ENCODE measurements at places on chromosomes 2 and 18.

DNA sequence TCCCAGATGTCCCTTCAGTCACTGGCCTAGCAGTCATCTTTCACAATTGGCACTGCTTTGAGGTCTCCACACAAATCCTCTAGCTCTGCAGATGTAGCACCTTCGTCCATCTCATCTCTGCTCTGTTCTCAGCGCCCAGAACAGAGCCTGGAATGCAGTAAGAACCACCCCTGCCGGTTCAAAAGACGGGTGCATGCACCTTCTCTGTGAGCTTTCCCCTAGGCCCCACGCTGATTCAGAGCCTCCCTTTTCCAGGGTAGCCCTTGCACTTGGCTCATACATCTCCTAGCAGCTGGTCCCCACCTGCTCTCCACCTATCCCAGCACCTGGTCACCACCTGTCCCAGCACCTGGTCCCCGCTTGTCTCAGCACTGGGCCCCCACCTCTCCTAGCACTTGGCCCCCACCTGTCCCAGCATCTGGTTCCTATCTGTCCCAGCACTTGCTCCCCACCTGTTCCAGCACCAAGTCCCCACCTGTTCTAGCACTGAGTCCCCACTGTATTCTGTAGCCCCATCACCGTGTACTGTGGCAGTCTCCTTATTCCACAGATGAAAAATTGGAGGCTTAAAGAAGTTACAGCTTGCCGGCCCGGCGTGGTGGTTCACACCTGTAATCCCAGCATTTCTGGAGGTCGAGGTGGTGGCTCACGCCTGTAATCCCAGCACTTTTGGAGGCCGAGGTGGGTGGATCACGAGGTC, 4.7 kb upstream of the KCNF1 start:
- no peak for DNase-seq
- no peak overlapping the region for H3K27ac ChIP-seq
- peaks cover 5% of the 10 kb centered on the region for H3K4me1 ChIP-seq
- no peaks in the 10 kb centered on the region for H3K27me3 ChIP-seq

DNA sequence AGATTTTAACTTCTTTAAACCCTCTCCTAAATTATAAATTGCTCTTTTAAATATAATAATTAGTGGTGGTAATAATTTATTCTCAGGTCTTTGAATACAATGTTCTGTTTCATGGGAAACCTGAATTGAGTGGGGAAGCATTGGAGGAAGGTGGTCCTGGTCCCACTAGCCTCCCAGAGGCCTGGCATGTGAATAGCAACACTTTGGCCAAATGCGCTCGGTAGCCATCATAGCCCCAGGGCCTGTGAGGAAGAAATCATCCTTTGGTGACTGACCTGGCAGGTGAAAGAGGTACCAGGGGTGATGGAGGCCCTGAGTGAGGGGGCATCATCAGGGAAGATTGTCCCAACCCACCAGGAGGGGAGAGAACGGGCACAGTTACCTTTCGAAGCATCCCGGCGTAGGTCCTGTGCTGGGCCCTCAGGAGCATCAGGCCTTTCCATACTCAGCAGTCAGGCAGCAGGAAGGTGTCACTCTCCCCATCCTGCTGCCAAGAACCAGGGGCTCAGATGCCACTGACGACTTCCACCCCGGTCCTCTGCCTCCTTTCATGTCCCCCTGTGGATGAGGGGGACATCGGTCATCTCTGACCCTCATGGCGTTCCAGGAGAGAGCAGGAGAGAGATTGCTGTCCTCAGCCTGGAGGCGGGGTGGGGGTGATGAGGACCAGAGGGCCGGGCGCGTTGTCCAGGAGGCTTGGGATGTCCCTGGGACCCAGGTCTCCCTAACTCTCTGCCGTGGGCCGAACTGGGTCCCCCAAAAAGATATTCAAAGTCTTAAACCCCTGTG, 78.6 kb upstream of the HPCAL1 start:
- no peak for DNase-seq
- no peak overlapping the region for H3K27ac ChIP-seq
- H3K36me3 ChIP-seq, result no peaks in the 10 kb centered on the region
- H3K27me3 ChIP-seq, result no peaks in the 10 kb centered on the region
- H3K4me1 ChIP-seq, result peaks cover 22% of the 10 kb centered on the region
- H3K4me3 ChIP-seq, result no peak overlapping the region

- no peaks in the 10 kb centered on the region for H3K4me1 ChIP-seq
- no peaks in the 10 kb centered on the region for H3K36me3 ChIP-seq
- H3K4me3 ChIP-seq, result no peak overlapping the region
- DNase-seq, result no peak
- H3K27me3 ChIP-seq, result no peaks in the 10 kb centered on the region
- H3K27ac ChIP-seq, result no peak overlapping the region
These were observed 167.8 kb downstream of the HNMT start for GRCh38 chr2:138132108-138132507.

DNA sequence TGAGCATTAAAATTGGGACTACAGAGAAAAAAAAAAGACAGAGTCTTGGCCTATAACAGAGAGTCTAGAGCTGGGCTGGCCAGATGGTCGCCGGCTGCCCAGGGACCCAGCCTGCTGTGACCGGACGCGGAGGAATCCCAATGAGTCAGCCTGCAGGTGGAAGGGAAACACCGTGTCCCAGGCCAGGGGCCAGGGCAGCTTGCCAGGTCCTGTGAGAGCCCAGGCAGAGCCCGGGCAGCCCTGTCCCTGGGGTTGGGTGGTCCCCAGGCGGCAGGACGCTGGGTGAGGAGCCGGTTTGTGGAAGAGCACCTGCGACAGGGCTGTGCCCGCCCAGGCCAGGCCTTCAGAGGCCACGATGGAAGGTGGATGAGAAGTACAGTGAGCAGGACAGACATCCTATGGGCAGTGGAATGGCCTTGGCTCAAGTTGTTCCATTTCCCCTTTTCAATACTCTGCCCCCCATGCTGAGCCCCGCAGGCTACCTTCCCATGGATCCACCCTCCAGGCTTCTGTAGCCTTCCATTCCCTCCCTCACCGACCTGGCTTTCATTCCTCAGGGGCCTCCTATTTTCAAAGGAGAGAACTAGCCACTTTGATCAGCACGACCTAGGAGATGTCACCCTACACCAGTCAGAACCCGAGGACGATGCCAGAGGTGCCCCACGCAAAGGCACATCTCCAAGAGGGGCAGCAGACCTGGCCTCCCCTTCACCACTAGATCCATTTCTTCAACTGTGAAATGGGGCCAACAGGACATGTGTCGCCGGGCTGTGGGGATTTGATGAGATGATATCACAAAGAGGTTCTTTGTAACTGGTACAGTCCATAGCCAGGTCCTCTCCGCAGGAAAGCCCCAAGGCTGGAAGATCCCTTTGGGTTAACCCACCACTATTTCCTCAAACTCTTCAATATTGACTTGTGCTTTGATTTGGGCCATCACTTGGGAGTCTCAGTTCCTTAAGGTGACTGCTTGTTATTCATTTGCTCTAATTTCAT, 87.5 kb downstream of the POLR1A start:
- peak overlapping the region; percentile 31 for H3K27ac ChIP-seq
- peaks cover 15% of the 10 kb centered on the region for H3K4me1 ChIP-seq
- no peaks in the 10 kb centered on the region for H3K27me3 ChIP-seq
- DNase-seq, result peak; percentile 94
- H3K36me3 ChIP-seq, result no peaks in the 10 kb centered on the region
- no peak overlapping the region for H3K4me3 ChIP-seq

GRCh38 chr2:13543550-13543949, 826.8 kb downstream of the TRIB2 start:
- H3K4me3 ChIP-seq, result no peak overlapping the region
- H3K27me3 ChIP-seq, result no peaks in the 10 kb centered on the region
- H3K36me3 ChIP-seq, result no peaks in the 10 kb centered on the region
- no peak for DNase-seq
- no peak overlapping the region for H3K27ac ChIP-seq
- H3K4me1 ChIP-seq, result peaks cover 34% of the 10 kb centered on the region

- H3K36me3 ChIP-seq, result no peaks in the 10 kb centered on the region
- DNase-seq, result no peak
- no peak overlapping the region for H3K27ac ChIP-seq
These were observed 37.2 kb downstream of the YIPF4 start for GRCh38 chr2:32314886-32315285.

Data from body of pancreas (tissue), 4 donors.